ENCODE measurements at places on chromosomes 2 and 18.
A peak's percentile ranks its signal among the peaks of the same experiment; 100 is the strongest.

DNA sequence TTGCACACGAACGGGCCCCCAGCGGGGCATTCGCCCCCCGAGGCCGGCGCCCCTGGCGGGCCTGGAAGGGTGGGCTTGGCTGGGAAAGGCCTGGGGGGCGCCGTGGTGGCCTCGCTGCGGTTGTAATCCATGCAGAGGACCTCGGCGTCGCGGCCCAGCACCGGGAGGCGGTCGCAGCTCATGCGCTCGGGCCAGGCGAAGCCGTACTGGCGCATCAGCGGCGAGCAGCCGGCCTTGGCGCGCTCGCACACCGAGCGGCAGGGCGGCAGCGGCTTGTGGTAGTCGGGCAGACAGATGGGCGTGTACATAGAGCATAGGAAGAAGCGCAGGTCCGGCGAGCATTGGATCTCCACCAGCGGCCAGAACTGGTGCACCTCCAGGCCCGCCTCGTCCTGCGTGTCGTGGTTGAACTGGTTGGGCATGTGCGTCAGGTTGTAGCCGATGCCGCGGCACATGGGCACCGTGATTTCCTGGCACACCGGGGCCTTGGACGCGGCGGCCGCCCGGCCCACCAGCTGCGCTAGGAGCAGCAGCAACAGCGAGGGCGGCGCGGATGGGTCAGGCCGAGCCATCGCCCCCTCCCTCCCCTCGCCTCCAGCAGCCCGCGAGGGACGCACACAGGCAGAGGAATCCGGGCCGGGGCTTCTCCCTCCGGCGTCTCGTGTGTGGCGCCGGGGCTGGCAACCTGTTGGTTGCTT lies 1.4 kb downstream of the FZD5 start:
- DNase-seq: no peak

DNA sequence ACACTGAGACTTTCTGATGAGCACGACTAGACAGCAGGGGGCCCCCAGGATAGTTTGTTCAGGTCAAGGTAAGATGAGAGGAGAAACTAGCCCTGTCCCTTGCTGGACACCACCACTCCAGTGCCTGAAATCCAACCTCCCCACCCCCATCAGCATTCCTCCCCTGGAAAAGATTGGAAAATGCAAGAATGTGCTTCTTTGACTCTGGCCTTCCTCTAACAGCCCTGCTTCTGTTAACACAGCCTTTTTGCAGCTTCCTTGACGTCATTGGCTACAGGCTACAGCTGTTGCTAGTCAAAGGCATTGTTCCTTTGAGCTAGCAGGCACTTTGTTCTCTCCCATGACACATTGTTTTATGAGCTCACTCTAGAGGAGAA lies 20.1 kb upstream of the LTBP1 start:
- peak; percentile 16 for DNase-seq

DNA sequence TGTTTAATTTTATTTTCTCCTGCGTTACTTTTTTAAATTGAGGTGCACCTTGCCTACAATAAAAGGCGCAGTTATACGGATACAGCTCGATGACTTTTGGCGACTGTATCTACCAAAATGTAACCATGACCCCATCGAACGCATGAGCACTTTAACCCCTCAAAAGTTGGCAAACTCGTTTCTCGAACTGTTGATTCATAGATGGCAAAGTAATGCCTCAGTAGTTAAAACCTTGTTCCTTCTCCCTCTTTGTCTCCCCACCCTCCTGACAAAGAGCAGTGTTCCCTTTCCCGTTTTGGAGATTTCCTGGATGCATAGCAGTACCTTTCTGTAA lies 577 bp downstream of the MOGAT1 start:
- DNase-seq: no peak

DNA sequence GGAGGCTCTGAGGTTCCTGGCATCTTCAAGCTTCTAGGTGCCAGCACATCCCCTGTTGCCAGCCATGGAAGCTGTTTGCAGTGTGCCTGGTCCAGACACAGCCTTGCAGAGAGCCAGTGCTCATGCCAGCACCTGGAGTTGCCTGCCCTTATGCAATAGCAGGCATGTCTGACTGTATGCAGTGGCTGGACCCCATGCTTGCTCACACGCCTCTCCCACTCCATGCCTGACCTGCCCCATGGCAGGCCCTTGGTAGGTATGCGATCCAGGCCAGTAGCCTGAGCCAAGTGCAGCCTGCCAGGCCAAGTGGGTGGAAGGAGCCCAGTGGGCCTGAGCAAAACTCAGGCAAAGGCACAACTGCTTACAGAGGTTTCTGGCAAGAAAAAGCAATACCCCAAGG lies 19.5 kb upstream of the SP140L start:
- no peak for DNase-seq

GRCh38 chr2:40534528-40534927 lies 82.6 kb upstream of the SLC8A1 start:
- no peak for DNase-seq

- no peak for DNase-seq
These were observed 445.1 kb upstream of the TRIB2 start for GRCh38 chr2:12271589-12271984.

DNA sequence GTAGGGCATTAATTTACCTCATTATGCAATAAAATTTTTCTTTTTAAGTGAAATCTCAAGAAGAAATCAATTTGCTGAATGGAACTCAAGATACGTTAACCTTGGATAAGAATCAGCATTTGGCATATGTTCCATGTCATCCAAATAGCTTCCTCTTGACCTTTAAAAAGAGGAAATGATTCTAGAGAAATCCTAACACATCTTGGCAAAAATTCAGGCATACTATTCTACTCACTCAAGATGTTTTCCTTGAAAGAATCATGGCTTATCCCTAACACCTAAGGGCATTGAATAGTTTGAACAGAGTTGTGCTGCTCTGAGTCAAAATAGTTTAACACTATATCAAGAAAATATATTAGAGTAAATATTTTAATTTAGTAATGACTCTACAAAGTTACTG lies 678.0 kb downstream of the EPHA4 start:
- DNase-seq: no peak

All from AG10803 (cell line).